Activated T-helper 1 cell treated with anti-CD3 and anti-CD28 coated beads, Interleukin-2, amount 50 U/mL, for 16 hours (primary cell): ENCODE measurements at places on chromosomes 7 and 10.

DNA sequence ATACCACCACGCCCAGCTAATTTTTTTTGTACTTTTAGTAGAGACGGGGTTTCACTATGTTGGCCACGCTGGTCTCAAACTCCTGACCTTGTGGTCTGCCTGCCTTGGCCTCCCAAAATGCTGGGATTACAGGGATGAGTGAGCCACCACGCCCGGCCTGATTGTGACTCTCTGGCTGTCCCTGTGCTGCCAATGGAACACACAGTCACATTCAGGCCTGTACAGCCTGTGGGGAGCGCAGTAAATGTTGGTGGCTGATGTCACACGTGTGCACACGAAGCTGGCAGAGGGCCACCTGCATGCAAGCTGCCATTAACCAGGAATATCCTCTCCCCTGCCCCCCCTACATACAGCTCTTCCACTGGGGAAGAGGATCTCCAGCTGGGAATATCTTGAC lies 22.1 kb downstream of the POLL start:
- no peak for DNase-seq

DNA sequence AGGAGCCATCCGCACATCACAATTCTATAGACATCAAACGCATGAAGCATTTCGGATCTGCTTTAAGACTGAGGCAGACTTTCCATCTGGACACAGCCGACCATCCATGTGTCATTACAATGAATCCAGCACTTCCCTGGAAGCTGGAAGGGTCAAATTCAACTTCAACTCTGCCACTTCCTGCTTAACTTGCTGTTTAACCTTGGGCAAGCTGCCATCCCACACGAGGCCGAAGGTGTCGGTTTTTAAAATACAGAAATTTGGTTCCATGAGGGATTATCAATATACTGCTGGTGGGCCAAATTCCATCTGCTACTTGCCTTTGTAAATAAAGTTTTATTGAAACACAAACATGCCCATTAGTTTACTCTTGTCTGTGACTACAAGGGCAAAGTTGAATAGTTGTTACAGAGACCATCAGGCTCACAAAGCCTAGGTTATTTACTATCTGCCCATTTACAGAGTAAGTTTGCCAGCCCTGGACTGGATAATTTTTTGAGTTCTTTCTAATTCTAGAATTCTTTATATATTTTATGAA lies 134.6 kb downstream of the FAM204A start:
- no peak for DNase-seq

GRCh38 chr10:30625080-30625479 lies 4.5 kb downstream of the LYZL2 start:
- DNase-seq, result no peak

- no peak for DNase-seq
Observed at GRCh38 chr7:111266613-111267012, 175.7 kb downstream of the LRRN3 start.

DNA sequence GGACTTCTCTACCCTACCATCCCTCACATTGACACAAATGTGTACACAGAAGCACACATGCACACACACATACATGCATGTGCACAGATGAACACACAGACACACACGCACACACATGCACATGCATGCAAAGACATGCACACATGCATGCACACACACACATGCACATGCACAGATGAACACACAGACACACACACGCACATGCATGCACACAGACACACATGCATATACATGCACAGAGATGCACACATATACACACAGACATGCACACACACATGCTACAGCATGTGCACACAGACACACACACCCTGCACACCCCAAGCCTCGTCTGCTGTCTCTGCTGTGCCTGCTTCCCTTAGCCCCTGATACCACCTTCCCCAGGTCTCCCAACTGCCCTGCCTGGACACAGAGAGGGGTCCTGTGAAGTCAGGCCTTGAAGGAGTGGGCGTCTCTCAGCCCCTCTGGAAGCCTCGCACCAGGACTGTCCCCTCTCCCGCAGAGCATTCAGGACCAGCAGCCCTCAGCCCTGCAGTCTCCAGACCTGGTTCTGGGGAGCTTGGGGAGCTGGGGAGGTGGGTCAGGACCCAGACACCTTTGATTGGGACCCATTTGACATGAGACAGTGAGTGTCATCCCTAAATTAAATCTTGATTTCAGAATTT lies 181.8 kb downstream of the DNAJB6 start:
- DNase-seq, result no peak

GRCh38 chr7:98464558-98464940 lies 63.7 kb upstream of the BAIAP2L1 start:
- DNase-seq, result no peak

DNA sequence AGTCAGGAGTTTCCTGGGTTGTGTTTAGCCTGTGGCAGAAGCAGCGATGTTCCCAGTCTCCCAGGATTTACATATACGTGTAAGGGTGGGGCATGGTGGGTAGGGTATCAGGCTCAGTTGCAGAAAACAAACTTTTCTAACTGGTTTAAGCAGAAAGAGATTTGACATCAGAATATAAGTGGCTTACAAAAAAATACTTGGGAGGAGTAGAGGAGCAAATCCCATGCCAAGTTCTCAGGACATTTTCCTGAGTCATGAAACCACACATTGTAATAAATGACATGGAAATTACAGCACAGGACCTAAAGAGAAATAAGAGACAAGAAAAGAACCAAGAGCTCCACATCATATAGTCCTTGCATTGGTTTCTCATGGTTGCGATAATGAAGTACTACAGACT lies 26.2 kb upstream of the FRMD4A start:
- no peak for DNase-seq

DNA sequence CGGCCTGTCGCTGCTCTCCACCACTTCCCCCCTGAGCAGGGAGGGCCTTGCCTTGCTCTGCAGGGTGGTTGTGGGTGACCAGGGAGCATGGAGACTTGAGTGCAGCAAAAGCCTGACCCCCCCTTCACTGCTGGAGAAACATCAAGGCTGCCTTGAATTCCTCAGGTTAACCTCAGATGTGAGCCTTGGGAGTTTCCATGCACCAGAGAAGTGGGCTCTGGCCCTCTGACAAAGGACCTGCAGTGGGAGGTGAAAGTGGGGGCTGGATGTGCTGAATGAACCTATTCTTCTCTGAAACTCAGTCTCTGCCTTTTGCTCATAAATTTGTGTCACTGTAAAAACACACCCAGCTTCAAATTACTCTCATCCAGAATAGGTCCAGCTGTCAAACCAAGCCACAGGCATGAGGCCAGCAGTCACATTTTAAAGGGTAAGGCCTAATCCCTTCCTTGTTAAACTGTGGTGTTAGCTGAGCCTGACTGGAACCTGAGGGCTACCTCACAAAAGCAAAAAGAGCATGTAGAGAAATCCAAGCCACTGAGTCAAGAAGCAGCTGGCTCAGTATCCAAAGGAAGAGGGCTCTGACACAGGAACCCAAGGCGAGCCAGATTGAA lies 356.8 kb downstream of the CCSER2 start:
- DNase-seq, result no peak

DNA sequence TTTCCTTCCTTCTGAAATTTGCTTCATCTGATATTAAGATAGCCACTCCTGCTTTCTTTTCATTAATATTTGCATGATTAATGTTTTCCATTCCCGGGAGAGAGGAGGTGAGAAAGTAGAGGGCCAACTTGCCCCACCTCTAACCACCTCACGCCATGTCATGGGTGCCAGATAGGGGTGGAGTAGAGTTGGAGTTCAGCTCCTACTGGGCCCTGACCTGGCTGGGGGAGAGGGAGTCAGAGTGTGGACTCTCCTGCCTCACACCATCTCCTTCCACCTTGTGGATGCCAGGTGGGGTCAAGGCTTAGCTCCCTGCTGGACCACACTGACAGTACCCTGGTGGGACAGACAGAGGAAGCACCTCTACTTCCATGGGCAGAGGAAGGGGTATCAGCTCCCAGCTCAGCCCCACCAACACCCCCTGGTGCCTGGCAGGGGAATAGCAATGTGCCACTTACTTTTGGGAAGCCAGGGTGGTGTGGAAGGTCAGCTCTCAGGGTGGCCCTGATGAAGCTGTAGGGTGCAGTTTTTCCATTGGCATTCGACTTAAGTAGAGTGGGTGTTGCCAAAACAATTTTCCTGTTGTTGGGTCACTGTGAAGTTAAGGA lies 28.0 kb downstream of the CHST12 start:
- no peak for DNase-seq

DNA sequence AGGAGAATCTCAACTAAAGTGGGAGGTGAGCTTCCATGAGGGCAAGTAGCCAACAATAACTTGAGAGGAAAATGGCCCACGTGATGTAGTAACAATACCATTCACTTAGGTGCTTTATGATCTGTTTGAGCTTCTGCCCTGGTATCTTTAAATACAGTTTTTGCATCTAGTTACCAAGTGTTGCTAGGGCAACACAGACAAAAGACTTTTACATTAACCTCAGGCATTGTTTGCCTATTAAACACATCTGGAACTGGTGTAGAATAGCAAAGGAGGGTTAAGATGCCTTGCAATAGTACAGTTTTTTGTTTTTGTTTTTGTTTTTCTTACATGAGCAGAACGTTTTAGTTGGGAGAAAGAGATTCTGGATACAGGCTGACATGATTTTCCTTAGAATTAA lies 97.7 kb upstream of the MTPN start:
- DNase-seq, result no peak

- DNase-seq, result no peak
Observed at GRCh38 chr7:8436965-8437364, 3.6 kb downstream of the NXPH1 start.

DNA sequence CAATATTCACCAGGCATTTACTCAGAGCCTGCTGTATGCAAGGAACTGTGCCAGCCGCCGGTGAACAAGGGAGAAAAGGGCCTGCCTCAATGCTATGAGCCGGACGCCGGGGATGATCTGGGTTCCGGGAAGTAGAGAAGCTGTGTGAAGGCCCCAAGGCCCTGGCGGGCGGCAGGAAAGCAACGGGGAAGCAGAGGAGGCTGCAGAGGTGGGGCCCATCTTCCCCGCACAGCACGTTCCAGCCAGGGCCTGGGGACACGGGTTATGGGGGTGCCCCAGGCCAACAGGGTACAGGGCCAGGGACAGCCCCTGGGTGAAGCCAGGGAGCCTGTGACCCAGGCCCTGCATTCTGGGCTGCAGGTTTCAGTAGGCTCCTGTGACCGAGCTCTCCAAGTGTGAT lies 179.3 kb downstream of the MAD1L1 start:
- DNase-seq, result no peak
